Stimulated activated CD4-positive, alpha-beta T cell treated with anti-CD3 and anti-CD28 coated beads, Interleukin-4, amount 100 ng/mL, for 1 hour (primary cell): ENCODE measurements at places on chromosomes 4 and X.

- DNase-seq = no peak
Measured at GRCh38 chrX:136784231-136784630, 3.5 kb upstream of the ARHGEF6 start.

DNA sequence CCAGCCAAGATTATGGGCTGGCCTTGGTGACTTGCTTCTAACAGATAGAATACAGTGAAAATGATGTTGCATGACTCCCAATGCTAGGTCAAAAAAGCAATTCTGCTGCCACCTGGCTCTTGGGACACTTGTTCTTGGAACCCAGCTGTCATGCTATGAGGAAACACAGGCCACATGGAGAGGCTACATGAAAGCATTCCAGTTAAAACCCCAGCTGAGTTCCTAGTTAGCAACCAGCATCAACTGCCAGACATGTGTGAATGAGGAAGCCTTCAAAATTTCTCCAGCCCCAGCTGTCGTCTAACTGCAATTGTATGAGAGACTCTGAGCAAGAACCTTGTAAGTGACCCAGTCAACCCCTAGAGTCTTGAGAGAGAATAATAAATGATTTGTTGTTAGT lies 105.2 kb upstream of the FGF16 start:
- no peak for DNase-seq

- DNase-seq = no peak
Measured at GRCh38 chrX:15881381-15881897, 26.8 kb upstream of the AP1S2 start.

DNA sequence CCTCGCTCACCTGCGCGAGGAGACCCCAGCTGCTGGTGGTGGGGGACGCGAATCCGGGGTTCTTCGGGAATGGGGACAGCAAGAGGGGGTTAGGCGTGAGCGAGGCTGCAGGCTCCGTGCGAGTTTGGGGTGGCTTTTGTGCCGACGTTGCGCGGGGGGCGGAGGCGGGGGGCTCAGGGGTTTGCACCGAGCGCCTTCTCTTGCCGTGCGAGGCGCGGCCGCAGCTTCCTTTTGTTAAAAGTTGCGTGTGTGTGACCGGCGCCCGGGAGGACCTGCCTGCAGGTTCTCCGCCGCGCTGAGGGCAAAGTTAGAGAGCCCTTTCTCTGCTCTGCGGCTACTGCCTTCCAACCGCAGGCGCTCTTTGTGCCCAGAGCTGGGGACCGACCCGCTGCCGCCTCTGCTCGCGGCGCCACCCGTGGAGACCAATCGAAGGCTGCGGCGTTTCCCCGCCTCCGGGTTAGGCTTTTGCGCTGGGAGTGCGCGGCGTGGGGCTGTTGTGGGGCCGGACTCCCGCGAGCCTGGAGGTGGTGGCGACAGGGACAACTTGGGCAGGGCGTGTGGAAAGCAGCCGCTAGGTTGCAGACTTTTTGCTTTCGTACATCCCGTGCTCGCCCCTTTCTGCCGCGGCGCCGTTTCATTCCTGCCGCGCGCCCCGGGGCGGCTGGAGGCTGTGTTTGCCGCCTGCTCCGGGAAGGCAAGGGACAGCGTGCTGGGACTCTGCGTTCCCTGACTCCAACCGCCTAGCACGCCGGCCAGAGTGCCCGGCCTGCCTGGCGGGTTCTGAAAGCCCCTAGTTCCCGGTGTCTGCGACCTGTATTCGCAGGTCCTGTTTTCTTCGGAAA lies 716 bp downstream of the KIT start:
- peak; percentile 14 for DNase-seq

- DNase-seq = peak; percentile 15
Measured at GRCh38 chrX:45515262-45516215, 314.9 kb upstream of the DIPK2B start.

- no peak for DNase-seq
Measured at GRCh38 chr4:30605616-30606190, 114.5 kb upstream of the PCDH7 start.

DNA sequence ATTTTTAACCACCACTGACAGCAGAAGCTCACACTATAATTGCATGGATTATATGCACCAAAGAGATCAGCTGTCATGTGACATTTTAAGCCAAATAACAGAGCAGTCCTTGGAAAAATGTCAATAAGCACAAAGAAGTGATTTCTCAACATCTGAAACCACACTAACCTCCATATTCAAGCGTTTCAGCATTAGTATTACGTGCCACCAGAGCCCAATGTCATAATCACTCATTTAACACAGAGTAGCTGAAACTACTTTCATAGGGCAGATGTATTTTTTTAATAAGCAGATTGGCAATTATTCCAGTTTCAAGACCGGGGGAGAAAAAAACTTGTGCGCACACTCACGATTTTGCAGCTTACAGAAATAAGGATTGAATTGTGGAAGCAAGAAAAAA lies 76.6 kb downstream of the SH3KBP1 start:
- DNase-seq = no peak

DNA sequence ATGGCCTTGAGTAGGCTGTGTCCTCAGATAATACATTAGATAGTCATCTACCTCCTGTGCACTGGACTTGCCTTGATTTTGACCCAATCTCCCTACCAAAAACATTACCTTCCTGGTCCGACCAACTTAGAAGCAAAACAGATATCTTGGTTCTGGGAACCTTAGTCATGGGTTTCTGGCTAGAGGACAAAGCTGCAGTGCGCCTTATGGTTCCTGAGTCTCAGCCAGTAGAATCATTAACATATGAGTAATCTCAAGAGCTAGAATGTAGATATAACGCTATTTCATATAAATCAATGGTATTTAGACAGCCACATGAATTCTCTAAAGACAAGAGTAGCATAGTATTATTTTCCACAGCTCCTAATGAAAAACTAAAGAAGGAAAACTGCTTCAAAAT lies 83.1 kb downstream of the GRIA3 start:
- DNase-seq = no peak

- DNase-seq = no peak
Measured at GRCh38 chr4:30919458-30919857, 199.3 kb downstream of the PCDH7 start.

DNA sequence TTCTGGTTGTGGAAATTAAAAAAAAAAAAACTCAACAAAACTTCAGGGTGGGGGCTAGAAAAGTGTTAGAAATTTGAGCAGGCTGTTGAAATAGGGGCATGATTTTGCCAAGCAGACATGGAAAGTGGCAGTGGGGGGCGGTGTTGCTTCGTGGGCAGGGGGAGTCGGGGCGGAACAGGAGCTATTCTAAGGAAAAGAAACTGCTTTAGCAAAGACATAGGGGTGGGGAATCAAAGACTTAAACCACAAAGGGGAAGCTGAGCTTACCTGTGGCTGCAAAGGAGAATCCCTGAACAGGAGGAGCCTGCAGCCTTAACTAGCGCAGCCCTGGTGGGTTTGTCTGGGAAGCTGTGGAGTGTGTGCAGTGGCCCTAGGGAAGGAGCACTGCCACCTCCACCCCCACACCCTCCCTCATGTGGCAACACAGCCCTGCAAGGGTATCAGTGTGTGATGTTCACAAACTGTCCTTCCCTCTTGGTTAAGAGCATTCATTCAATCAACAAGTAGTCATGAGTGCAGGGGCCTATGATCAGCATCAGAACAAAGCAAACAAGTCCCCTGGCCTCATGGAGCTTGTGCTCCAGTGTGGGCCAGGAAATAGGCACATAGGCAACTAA lies 20.5 kb downstream of the SEL1L3 start:
- DNase-seq = peak; percentile 34

GRCh38 chr4:139658185-139658584 lies 7.4 kb upstream of the MGST2 start:
- DNase-seq = no peak

- DNase-seq = no peak
Measured at GRCh38 chr4:5622596-5622995, 85.8 kb downstream of the EVC2 start.

DNA sequence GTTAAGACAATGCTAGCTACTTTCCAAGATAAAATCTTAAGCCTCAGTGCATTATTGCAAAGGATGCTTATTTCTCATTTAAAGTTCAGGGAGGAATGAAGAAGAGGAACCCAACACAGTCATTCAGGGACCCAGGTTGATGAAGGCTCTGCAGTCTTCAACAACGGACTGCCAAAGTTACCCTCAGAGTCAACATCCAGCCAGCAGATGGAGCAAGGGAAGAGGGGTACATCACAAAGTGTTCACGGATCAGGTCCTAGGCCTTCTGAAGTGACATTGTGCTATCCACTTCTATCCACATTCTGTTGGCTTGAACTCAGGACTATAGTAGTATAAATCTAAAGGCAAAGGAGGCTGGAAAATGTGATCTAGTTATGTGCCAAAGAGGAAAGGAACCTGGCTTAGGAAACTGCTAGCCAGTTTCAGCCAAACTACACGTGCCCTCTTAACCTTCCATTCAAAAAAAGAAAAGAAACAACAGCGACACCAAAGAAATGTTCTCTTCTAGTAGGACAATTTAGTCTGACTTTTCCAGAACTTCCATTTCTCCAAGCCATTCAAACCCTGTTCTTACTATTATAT lies 28.8 kb downstream of the NKX6-1 start:
- DNase-seq = no peak

DNA sequence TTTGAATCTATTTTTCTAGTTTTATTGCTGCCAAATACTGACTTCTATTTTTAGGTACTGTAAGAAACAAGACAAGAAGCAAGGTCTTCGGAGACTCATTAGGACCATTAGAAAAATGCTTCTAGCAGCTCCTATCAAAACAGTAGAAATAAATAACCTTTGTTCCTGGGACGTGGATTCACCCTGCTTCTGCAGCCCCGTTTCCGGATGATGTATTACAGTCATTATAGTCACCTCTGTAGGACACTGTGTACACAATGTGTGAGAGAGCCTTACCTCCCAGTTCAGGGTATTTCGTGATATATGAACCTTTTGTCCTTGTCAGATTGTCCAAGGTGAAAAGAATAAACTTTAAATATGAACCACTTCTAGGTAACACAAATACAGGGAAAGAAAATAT lies 484.0 kb upstream of the TECRL start:
- DNase-seq = no peak

GRCh38 chrX:41542536-41542935 lies 95.4 kb downstream of the NYX start:
- DNase-seq = no peak

- no peak for DNase-seq
Measured at GRCh38 chr4:73770917-73771316, 30.5 kb downstream of the CXCL8 start.

DNA sequence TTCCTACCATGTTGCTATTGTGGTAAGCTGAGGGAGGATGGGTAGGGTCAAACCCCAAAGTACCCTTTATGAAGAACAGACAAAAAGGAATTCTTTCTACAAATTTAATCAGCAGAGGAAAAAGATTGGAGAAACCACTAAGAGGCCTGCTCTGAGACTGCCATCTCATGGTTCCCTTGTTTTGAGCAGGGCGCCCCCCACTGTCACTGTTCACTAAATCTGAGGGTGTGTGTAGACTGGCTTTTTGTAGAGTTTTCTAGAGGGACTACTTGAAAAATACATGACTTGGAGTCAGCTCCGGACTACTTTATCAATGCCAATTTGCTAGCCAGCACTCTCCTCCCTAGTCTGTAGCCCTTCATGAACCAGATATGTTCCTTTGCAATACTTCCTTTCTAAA lies 324.8 kb downstream of the FRMPD4 start:
- no peak for DNase-seq

- DNase-seq = no peak
Measured at GRCh38 chr4:7313991-7314390, 120.7 kb downstream of the PSAPL1 start.

DNA sequence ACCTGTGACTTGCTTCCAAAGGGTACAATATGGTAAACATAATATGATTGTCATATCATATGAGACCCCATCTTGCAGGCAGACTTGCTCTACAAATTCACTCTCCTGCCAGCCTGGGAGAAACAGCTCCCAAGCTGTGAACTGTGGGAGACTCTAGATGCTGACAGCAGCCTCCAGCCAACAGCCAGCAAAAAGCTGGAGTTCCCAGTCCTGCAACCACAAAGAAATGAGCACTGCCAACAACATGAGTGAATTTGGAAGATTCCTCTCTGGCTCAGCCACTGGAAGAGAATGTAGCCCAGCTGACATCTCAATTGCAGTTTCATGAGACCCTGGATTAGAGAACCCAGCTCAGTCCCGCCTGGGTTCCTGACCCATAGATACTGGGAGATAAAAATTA lies 145.4 kb downstream of the QDPR start:
- DNase-seq = no peak

DNA sequence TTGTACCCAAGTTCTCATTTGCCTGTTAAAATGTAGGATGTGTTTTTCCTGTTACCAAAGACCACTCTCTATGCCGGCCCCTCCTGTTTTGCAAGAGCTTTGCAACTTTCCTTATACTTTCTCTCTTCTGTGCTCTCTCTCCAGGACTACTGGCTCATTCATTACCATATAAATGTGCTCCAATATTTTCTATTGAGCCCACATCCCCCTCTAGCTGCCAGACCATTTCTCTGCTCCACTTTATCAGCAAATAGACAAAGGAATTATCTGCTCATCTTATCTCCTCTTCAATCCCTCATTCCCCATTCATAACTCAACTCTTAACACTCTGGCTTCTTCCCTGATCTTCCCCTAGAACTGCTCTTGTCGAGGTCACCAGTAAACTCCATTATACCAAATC lies 33.6 kb downstream of the RPGR start:
- no peak for DNase-seq

DNA sequence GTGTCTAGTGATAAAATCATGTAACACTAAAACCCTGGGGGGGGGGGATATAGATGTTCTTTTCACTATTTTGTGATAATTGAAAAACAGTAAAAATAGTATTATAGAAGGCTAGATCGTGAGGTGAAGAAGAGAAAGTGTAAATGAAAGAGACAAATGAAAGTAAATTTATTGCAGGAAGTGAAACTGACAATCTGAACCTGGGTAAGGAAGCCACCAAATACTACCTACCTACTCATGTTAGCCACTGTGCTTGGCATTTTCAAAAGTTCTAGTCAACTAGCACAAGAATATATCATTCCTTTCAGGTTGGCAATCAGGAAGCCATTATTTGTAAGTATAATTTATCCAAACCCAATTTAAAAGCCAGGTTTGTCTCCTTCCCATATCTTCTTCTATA lies 1366.1 kb downstream of the FAM133A start:
- no peak for DNase-seq

DNA sequence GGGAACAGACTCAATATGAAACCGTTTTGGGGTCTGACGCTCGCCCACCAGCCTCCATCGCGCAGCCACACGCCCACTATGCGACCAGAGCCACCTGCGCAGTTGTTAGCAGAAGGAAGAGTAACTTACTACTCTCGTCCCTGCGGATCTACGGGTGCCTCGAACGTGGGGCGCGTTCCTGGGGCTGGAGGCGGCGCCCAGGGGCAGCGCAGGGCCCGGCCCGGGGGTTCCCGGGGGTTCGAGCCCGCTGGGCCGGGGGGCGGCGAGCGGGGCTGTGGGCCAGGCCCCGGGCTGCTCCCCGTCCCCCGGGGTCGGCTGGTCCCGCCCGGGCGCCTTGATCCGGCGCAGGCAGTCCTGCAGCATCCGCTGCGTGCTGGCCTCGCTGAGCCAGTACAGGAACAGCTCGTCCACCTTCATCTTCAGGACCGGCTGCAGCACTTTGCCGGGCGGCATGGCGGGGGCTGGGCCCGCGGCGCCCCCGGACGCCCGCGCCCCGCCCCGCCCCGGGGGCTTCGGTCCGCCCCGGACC lies 404 bp downstream of the PPP2R3B start:
- DNase-seq = peak; percentile 53

- no peak for DNase-seq
Measured at GRCh38 chrX:115112411-115112810, 76.8 kb upstream of the RBMXL3 start.

- no peak for DNase-seq
Measured at GRCh38 chrX:97806238-97806637, 922.5 kb downstream of the RPA4 start.
